Activated CD8-positive, alpha-beta T cell treated with anti-CD3 and anti-CD28 coated beads, Interleukin-2, amount 10 ng/mL, durations not matched to agents 7 days and 5 days (primary cell): ENCODE measurements at places on chromosomes 6 and 20. TPM values are rescaled to one million over a fixed set of nuclear protein-coding genes. Genes with fewer than 3 reads are reported as not detected.
A peak's percentile ranks its signal among the peaks of the same experiment; 100 is the strongest.

The IRAK1BP1 gene
- 2.1 TPM for total RNA-seq

GRCh38 chr6:148739822-148740128 is 7.1 kb upstream of the UST start:
- peaks cover 31% of the 10 kb centered on the region for H3K27me3 ChIP-seq
- no peaks in the 10 kb centered on the region for H3K36me3 ChIP-seq
- no peak for DNase-seq
- H3K4me1 ChIP-seq = no peaks in the 10 kb centered on the region

DNA sequence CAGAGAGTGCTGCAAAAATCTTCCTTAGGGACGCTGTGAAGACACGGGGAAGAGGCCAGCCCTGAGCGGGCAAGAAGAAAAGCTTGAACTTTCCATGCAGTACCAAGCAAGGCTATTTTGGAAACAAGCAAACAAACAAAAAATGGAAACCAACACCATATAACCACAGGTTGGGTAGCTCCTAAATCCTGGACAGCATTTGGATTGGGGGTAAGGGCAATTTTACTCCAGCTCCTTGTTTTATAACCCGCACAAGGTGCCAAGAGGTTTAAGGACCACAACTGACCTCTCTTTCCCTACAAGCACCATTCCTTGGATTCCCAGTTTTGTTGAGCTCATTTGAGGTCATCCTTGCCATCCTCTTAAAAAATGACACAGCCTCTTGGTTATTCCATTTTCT is 31.4 kb upstream of the SMIM29 start:
- H3K36me3 ChIP-seq = peaks cover 11% of the 10 kb centered on the region
- H3K27me3 ChIP-seq = no peaks in the 10 kb centered on the region
- peaks cover 11% of the 10 kb centered on the region for H3K4me1 ChIP-seq
- no peak overlapping the region for H3K4me3 ChIP-seq
- no peak overlapping the region for H3K27ac ChIP-seq

DNA sequence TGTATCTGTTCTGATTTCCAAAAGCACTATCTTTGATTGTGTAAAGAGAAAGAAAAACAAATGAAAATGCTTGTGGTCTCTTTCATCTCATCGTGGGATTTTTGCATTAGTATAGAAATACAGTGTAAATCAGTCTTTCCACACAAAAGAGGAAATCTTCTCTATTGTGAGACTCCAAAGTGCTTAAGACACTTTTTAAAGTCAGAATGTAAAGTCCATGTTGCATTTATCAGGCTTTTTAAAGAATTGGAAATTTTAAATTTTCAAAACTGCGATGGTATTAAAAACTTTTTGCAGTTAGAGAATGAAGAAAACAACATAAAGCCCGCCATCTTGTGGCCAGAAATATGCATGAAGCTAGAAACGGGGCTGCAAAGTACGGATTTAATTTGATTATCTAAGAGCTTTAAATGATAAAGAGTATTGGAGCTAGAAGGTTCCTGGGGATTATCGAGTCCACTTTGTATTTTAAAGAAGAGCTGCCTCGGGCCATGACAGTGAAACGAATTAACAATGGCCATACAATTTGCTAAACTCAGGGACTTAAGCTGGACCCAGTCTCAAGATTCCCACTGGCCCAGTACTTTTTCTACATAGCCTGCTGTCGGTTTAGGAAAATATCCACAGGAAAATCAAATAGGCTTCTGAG is 339.6 kb downstream of the ARHGAP18 start:
- peak; percentile 56 for DNase-seq
- peaks cover 18% of the 10 kb centered on the region for H3K4me1 ChIP-seq
- no peak overlapping the region for H3K27ac ChIP-seq
- no peaks in the 10 kb centered on the region for H3K36me3 ChIP-seq
- H3K4me3 ChIP-seq = no peak overlapping the region
- H3K27me3 ChIP-seq = no peaks in the 10 kb centered on the region
